ENCODE measurements at places on chromosomes 4 and X. TPM values are rescaled to one million over a fixed set of nuclear protein-coding genes. Genes with fewer than 3 reads are reported as not detected.

The COL4A6 gene
- total RNA-seq, result not detected

The CPLX1 gene
- 3.0 TPM for total RNA-seq

The TEX13B gene
- total RNA-seq, result not detected

The BEND2 gene
- not detected for total RNA-seq

The PLS3 gene
- total RNA-seq, result 0.63 TPM

The CORIN gene
- not detected for total RNA-seq

The ZXDA gene
- total RNA-seq, result 4.2 TPM

The PFKFB1 gene
- total RNA-seq, result 0.60 TPM

The SSX4 gene
- total RNA-seq, result not detected

The FRYL gene
- 82.4 TPM for total RNA-seq

The UPF3B gene
- 11.2 TPM for total RNA-seq

The UCHL1 gene
- not detected for total RNA-seq

The NXF2B gene
- not detected for total RNA-seq

The NUDT11 gene
- total RNA-seq, result 0.60 TPM

The FGFRL1 gene
- total RNA-seq, result 7.1 TPM

The TMEM185A gene
- total RNA-seq, result 19.0 TPM

The HS6ST2 gene
- 0.38 TPM for total RNA-seq

The ATP1B4 gene
- not detected for total RNA-seq

The VCX2 gene
- not detected for total RNA-seq

The RNF175 gene
- total RNA-seq, result not detected

The HPGD gene
- total RNA-seq, result 34.1 TPM

The ASB12 gene
- total RNA-seq, result 0.38 TPM

The PLXNB3 gene
- 0.18 TPM for total RNA-seq

The NOX1 gene
- total RNA-seq, result not detected

The GAB1 gene
- total RNA-seq, result 0.86 TPM
